ENCODE measurements at places on chromosomes 1 and 21. TPM values are rescaled to one million over a fixed set of nuclear protein-coding genes. Genes with fewer than 3 reads are reported as not detected.

GRCh38 chr1:230422221-230422981 is 3.7 kb downstream of the PGBD5 start:
- ATAC-seq = no peak

DNA sequence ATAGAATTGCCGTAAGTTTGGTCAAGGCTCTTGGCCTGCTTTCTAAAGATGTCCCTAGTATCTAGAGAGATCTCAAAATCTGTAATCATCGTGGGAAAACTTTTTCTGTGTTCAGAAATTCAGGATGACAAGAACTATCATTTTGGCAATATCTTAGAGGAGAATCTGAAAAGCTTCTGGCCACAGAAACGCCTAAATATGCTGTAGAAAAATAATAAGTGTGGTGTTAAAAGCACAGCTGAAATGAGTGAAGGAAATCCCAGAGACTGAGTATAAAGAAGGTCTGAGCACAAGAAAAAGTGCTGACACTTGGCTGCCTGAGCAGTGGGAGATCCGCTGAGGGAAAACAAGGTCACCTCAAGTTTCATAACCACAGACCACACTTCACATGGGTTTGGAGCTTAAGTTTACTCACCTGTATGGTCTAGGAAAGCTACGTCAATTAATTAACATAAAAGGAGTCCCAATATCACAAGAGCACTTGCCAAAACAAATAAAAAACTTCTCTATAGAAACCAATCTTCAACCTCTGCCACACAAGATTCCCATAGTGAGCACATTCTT is 235.2 kb upstream of the IRF2BP2 start:
- no peak for ATAC-seq

The DIPK1A gene
- 2.8 TPM for total RNA-seq

DNA sequence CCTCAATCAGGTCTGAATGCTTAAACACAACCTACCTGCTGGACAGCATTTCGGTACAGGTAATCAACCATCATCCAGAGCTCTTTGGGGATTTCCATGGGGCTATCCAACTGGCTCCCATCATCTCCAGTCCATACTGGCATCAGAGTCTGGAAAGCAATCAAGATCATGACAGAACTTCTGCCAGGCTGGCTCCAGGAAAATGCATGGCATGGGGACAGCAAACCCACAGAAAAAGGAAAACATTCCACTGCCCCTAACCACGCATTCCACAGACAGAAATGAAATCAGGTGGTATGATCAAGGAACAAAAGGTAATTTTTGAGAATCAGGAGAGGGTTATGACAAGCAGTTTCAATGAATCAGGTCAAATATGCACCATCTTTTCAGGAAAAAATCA is 9.1 kb upstream of the MTF1 start:
- ATAC-seq = no peak

The OR2M3 gene
- not detected for total RNA-seq

DNA sequence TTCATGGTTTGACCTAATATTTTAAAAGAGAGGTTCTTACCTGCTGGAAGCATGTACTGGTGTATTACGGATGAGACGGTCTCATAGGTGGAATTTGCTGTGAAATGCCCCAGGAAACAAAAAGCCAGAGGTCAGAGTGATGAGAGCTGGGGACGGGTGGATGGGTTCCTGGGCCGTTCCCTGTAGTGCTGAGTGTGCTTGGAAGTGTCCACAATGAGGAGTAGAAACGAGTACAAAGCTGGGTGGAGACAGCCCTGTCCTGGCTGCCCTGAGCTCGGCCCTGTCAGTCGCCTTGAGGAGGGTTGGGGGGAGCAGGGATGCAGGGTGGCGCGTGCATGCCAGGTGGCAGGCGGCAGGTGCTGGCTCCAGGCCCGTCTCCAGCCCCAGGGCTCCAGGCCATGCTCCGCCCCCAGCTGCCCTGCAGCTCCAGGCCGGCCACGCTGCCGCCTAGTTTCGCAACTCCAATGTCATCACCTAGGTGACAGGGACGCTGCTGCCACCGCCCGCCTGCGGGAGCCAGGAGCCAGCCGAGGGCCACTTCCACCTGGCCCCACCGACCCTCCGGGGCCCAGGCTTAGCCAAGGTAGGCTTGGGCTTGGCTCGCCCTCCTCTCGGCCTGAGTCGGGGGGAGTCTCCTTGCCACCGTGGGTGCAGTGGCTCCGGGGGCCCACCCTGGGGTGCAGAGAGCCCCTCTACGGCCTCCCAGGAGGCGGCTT is 16.4 kb downstream of the TP73 start:
- ATAC-seq = peak; percentile 60

DNA sequence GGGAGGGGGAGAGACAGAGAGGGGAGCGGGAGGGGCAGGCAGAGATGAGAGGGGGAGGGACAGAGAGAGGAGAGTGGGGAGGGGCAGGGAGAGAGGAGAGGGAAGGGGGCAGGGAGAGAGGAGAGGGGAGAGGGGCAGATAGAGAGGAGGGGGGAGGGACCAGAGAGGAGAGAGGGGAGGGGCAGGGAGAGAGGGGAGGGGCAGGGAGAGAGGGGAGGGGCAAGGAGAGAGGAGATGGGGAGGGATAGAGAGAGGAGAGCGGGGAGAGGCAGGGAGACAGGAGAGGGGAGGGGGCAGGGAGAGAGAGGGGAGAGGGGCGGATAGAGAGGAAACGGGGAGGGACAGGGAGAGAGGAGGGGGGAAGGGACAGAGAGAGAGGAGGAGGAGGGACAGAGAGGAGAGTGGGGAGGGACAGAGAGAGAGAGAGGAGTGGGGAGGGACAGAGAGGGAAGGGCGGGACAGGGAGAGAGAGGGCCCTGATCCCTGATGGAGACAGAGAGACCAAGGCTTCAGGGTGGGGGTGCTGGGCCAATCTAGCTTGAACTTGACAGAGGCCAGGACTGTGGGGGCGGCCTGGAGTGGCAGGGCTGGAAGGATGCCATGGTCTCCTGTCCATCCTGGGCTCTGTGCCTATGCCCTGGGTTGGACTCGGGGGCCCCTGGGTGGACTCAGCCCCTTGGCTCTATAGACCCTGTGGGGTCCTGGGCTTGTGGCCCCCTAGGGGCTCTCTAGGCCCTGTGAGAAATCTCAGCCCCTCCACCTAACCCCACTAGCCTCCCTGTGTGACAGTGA is 43.6 kb downstream of the DMRTB1 start:
- no peak for ATAC-seq

DNA sequence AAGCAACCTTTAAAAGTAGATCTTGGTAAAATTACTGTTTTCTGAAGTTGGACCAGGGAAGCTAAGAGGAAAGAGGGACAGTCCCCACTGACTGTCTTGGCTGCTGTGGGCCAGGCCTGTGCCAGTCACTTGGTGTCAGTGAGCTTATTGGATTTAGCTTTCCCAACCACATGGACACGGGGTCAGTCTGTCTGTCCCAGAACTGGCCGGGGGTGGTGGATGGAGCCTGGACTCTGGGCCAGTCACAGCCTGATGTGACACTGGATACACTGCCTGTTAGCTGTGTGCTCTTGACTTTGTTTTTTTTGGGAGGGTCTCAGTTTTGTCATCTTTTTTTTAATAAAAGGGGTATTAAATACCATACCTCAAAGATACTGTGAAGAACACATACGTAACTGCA is 96.7 kb downstream of the GALNT2 start:
- no peak for ATAC-seq

DNA sequence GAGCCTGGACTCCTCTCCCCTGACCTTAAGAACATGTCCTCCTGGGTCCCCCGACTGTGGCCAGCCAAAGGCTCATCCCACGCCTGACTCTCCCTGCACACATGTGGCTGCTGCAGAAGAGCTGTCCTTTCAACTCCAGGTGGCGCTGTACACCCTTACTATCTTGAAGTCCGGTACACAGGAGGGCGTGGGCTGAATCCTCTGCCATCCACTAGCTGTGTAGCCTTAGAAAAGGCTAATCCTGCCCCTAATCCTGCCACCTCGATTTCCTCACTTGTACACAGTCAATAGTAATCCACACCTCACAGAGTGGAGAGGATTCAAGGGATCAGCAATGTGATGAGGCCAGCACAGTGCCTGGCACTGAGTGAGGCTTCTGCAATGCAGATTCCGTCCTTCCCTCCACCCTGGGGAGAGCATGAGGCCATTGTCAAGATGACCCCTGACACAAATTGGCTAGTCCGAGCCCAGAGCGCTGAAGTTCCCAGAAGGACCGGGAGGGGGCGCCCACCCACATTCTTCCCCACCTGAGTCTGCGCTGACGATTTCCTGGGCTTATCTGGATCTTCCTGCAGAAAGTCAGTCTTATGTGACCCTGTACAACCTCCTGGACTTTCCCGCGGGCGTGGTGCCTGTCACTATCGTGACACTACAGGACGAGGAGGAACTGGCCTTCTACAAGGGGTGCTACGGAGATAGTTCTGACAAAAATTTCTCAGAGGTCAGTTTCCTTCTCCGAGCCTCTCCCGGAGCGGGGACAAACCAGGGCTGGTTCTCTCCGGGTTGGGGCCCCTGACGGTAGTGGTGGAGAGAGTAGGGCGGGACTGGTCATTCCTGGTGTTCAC is 47.1 kb upstream of the DMBX1 start:
- peak; percentile 84 for ATAC-seq

DNA sequence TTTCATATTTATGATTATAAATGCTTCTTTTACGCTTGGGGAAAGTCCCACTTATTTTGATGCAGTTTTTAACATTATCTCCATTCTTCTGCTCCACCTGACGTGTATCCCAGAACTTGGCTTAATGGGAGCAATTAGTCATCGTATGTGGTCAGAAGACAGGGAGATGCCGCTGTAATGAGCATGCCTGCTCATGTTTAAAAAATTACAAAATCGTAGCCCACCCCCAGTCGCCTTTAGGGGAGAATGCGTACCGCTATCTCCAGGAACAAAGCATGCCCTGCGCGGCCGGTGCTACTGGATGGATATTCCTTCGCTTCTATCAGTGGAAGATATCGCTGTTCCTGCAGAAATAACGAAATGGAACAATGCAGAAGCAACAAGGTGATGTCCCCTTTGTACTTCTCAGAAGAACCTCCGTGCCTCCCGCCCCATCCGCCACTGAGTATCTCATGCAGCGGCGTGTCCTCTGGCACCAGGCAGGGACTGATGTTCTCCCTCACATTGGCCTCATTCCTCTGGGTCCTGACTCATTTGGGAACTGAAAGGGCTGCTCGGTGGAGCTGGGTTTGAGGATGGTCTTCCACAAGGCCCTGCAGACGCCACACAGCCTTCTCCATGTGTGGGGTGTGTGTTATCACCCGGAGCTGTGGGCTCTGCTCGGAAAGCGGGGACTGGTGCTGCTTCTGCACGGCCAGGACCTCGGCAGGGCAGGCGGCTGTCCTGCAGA is 116.3 kb upstream of the COL6A1 start:
- ATAC-seq = no peak

- ATAC-seq = no peak
Observed at GRCh38 chr1:109657970-109658369, 2.1 kb downstream of the GSTM4 start.

DNA sequence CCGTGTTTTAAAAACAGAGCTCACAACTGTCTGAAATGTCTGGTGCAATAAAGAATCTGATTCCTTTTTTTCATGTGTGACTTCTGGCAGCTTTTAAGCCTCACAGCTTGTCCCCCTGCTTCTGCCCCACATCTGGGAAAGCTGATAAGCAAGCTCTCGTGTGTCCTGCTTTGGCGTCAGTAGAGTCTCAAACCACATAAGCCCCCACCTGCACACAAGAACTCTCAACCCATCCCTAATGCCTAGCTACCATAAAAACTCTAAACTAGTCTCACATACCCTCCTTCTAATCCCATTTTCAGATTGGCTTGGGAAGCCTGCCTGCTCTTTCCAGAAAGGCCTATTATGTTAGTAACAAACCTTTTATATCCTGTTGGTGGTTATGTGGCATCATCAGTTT is 94.6 kb upstream of the DAB1 start:
- no peak for ATAC-seq

DNA sequence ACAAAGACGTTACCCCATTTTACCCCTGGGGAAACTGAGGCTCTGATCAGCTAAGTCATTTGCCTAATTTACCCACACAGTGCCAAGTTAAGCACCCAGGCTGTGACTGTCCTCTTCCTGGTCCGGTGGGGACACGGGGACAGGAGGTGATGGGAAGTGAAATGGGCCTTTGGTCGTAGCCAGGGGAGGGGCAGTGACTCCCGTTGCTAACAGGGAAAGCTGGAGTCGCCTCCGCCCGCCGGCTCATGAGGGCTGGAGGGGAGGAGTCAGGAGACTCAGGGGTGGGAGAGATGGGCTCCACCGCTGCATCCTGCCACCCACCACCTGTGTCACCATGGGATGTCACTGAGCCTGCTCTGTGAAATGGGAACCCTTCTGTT is 139.3 kb downstream of the PGBD5 start:
- no peak for ATAC-seq

The KRTAP12-2 gene
- not detected for total RNA-seq

DNA sequence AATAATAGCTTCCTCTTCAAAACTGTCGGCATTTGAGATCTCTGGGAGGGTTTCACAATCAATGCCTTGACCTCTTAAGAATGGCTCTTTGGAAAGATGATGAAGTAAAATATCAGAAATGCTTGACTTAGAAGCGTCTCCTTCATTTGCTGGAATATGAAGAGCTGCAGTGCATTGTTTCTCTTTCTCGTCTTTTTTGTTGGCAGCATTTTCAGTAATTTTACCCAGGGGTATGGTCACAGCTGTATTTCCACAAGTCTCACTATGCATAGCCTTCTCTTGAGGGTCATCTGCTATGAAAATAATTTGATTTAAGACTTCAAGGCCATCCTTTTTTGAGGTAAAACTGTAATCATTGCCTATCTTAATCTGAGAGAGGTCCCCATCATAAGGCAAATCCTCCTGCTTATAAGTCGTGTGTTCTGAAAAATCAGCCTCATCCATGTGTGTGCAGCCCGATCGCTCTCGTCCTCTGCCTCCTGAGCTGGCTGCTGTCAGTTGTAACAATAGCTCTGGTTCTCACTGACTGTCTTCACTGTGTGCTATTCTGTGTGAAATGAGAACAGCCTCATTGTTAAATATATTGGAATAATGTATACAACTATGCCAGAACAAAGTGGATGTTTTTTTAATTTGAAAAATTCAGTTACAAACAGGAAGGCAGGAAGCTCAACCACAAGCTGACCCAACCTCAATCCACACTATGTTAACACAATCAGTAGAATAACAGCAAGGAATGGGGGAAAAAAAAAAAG is 4.5 kb downstream of the AKNAD1 start:
- no peak for ATAC-seq

The ARHGEF19 gene
- total RNA-seq = 21.9 TPM
